Activated CD4-positive, CD25-positive, alpha-beta regulatory T cell (primary cell): ENCODE measurements at places on chromosomes 6 and 20.

DNA sequence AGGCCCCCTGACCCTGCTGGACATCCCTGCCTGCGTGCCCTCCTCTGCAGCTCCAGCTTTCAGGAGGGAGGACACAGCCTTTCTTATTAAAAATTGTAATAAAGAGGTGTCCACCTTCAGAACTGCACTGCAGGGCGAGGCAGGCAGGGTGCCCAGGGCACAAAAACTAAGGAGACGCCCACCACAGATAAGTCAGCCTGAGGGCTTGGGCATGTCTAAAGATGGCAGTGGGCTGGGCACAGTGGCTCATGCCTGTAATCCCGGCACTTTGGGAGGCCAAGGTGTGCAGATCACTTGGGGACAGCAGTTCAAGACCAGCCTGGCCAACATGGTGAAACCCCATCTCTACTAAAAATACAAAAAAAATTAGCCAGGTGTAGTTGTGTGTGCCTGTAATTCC, 7.0 kb upstream of the C20orf144 start:
- DNase-seq: no peak

GRCh38 chr6:141309295-141309694, 823.4 kb upstream of the GJE1 start:
- DNase-seq: no peak

- no peak for DNase-seq
Observed at GRCh38 chr20:35274172-35275092, 3.5 kb downstream of the MMP24OS start.

DNA sequence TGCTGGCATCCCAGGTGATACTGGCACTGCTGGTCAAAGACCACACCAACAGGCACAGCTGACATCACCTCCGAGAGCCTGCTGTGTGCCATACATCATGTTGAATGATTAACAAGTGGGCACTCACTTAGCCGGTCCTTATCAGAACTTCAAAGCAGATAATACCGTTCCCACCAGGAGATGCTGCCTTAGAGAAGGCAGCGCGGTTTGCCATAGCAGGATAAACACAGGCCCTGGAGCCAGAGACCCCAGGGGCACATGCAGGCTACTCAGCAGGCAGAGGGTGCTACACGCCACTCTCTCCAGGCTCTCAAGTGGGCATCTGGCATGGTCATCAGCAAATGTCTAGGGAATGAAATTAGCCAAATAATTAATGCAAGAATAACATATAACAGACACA, 86.5 kb upstream of the CST7 start:
- no peak for DNase-seq

DNA sequence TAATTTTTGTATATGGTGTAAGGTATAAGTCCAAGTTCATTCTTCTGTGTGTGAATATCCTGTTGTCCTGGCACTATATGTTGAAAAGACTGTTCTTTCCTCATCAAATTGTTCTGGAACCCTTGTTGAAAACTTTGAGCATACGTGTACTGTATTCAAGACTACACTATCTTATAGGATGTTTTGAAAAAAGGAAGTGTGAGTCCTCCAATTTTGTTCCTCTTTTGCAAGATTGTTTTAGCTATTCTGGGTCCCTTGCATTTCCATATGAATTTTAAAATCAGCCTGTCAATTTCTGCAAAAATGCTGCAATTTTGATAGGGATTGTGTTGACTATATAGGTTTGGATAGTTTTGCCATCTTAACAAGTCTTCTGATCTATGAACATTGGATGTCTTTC, 195.2 kb downstream of the BACH2 start:
- no peak for DNase-seq

DNA sequence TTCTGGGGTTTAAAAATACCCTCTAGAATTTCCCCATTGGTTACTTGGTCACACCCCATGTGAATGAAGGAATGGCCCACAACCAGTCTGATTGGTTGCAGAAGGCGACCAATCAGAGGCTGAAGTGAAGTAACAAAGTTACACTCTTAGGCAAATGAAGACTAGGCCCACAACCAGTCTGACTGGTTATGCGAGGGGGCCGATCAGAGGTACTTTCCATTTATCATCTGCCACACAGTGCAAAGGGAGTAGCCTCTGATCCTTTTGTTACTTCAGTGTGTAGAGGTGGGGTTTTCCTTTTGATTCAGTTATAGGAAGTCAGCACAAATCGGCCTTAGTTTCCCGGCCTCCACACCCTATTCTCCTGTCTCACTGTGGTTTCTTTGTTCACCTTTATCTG, 61.2 kb upstream of the SGK1 start:
- no peak for DNase-seq

DNA sequence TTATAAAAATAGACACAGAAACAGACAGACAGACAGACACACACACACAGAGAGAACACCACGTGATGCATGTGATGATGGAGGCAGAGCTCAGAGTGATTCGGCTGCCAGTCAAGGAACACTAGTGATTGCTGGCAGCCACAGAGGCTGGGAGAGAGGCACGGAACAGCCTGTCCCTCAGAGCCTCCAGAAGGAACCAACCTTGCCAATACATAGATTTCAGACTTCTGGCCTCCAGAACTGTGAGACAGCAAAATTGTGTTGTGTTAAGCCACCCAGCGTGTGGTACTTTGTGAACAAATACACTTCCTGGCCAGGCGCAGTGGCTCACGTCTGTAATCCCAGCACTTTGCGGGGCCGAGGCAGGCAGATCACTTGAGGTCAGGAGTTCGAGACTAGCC, 9.5 kb upstream of the PARD6B start:
- no peak for DNase-seq

DNA sequence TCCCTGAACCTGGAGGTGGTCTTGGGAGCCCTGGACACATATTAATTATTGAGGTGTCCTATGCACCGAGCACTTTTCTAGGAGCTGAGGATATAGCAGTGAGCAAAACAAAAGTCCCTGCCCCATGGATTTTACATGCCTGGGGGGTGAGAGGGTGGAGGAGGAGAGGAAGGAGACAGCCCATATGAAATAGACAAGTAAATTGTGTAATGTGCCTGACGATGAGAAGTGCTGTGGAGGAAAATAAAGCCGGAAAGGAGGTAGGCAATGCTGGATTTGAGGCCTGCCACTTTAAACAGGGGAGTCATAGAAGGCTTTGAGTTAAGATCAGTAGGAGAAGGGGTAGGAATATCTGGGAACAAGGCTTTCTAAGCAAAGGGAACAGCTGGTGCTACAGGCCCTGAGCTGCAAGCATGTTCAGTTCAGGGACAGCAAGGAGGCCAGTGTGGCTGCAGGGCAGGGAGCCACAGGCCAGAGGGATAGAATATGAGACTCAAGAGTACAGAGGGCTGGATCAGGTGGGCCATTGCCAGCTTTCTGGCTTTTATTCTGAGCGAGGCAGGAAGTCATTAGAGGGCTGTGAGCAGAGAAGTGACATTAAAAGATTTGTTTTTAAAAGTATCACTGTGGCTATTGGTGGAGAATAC, 19.1 kb upstream of the MYLIP start:
- DNase-seq: no peak

DNA sequence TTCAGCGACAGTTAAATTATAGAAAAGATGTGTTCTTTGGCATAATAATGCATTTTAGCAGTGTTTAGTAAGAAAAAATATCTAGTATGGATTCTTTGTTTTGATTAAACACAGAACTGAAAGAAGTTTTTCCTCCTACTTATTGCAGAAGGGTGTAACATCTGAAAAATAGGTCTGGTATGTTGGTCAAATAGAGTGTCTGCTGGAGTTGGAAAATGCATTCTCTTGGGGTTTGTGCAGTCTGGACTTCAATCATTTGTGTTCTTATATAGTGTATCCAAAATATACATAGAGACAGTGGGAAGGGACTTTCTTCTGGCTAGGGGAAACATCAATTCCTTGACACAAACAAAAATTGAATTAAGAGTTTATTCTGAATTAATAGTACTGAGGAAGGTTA, 132.4 kb upstream of the MAN1A1 start:
- DNase-seq: no peak
